ENCODE measurements at places on chromosomes 4 and X.

- no peak for DNase-seq
These were observed 8.0 kb downstream of the ARHGEF38 start for GRCh38 chr4:105560421-105560848.

DNA sequence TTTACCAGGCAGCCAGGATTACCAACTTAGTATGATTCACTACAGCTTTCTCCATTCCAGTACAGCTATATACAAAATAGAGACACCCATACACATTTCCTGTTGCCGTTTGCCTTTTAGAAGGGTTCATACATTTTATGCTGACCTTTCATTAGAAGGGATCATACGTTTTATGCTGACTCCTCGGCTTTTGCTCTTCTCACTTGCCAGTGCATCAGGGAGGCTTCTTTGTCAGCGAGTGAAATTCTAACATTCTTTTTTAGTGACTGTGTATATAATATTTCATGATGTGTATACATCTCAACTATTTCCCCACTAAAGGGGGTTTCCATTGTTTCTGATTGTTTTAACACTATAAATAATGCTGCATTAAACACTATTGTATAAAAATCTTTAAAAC is 552.6 kb downstream of the TRIML1 start:
- no peak for DNase-seq

- peak; percentile 30 for DNase-seq
These were observed 4.7 kb downstream of the RASGEF1B start for GRCh38 chr4:81466841-81467671.

DNA sequence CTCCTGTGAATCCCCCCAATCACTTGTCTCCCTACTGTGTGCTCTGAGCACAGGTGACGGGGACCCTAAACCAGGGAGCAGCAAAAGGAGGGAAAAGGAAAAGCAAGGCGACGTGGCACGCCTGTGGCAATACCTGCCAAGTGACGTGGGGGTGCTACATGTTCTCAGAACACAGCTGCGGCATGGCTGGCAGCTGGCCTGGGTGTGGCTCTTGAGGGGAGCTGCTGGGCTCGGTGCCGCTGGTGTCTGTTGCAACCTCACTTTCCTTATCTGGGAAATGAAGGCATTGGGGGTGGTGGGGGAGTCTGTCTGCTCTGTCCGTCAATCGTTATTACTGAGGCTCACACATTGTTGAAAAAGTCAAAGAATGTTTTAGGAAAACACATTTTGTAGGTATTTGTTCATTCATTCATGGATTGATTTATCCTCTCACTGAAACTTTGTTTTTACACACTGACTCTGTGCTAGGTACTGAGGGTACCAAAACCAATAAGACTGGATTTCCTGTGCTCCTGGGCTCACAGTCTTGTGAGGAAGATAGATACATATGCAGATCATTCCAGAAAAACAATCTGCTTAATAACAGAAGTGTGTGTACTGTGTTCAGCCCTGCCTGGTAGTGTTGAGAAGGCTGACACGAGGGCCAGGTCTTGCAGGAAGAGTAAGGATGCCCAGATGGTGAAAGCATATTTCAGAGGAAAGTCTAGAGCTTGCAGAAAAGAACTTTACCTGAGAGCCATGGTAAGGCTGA is 217.6 kb downstream of the PTTG2 start:
- DNase-seq: peak; percentile 10

DNA sequence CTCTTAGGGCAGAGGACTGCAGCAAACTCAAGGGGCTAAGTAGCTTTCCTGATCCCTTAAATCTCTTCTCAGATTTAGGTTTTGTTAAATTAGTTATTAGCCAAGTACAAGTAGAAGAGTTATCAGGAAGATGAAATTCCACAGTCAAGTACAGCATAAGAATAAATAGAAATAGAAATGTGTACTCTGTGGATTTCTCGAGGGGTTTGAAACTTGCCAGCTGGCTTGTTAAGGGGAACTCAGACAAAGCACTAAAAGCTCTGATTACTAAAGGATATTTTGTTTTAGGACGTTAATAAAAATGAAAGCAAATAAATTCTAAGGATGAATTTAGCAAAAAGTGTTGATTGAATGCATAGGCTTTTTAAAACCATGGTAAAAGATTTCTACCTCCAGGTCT is 654.6 kb downstream of the RAPGEF2 start:
- no peak for DNase-seq

GRCh38 chr4:87970121-87970520 is 5.4 kb upstream of the SPP1 start:
- no peak for DNase-seq

DNA sequence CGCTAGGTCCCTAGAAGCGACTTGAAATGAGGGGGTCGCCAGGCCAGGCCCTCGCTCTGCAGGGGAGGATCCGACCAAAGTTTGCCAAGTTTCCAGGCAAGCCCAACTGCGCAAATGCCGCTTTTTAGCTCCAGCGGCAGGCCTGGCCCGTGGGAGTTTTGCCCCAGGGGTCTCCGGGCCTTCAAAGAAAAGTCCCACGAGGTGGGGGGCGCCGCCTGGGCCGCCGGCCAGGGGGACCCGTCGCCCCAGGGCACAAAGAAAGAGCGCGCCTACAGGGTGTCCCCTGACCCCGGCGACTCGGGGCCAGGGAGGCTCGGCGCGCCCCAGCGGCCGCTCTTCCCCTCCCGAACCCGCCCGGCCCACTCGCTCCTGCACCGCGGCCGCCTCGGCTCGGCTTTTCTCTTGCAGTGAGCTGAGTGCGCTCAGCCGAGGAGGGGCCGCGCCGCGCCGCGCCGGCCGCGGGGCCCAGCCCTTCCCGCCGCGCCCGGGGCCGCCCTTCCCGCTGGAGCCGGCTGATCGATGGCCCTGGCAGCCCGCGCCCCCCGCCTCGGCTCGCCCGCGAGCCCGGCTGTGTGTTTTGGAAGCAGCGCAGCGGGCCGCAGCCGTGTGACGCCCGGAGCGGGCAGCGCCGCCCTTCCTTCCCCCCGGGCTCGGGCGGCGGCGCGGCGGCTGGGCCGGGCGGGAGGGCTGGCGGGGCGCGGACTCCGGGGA is 754 bp upstream of the KLF3 start:
- DNase-seq: no peak

DNA sequence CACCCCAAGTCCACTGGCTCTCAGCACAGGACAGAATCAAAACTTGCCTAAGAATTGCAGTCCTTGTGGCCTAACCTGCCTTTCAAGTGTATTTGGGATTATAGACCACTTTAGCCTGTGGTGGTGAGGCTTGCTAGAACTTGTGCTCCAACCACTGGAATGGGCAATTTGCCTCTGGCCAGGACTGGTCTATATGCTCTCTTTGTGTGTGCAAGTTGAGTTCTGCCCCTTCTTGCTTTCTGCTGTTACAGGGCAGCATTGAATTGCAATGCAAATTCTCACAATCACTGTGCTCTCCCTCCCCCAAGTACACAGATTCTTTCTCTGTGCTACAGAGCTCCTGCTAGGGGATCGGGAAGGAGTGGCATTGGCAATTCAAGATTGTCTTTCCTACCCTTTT is 233.6 kb upstream of the DIPK2B start:
- DNase-seq: no peak

DNA sequence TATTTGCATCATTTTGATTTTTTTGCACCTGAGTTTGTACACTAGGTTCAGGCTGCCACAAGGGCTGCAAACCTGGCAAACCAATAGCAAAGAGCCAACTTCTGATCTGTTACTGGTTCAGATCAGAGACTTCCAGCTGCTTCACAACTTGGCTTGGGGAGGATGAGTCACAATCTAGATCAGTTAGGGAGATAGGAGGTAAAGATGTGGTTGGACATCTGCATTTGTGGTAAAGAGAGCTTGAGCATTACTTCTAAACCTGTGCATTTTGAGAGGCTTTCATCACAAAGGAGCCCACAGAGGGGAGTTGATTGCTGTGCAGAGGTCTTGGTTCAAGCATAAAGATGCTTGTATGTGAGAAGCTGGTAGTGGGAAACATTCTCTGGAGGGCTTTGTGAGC is 34.5 kb downstream of the LINC00632 start:
- DNase-seq: no peak

Measured in activated T-helper 1 cell treated with anti-CD3 and anti-CD28 coated beads, Interleukin-2, amount 50 U/mL, for 16 hours (primary cell).